ENCODE measurements at places on chromosomes 7 and 10.

DNA sequence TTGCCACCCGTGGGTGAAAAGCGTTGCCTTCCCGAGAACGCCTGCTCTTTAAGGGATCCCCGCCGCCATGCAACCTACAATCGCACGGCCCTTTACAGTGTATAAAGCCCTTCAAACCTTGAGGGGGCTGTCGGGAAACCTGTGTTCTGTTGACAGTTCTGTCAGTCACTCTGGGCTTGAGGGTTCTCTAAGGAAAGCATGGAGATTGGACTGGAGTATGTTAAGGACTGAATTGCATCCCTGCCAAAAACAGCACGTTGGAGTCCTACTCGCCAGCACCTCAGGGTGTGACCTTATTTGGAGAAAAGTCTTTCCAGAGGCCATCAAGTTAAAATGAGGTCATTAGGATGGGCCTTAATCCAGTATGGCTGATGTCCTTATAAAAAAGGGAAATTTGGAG lies 70.6 kb downstream of the PFKFB3 start:
- DNase-seq: no peak

DNA sequence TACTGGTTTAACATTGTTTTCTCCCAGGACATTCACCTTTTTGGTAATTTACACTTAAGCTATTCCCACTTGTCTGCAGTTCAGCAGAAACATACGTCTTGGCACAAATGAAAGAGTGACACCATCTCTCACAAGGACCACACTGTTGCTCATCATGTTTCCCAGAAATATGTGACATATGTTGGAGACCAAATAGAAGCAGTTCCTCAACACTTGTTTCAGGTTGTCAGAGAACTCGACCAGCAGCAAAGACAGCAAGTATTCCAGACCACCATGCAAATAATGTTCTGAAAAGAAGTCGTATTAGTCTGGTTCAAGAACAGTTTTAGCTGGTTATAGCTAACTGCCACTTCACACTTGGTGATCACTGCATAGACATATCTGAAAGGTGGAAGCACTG lies 81.3 kb upstream of the KLF6 start:
- DNase-seq: no peak

- DNase-seq: no peak
Measured at GRCh38 chr10:93077860-93078337, 4.2 kb downstream of the CYP26A1 start.

- peak; percentile 38 for DNase-seq
Measured at GRCh38 chr10:27223964-27224363, 16.6 kb downstream of the ACBD5 start.

- peak; percentile 40 for DNase-seq
Measured at GRCh38 chr7:139231513-139232376, 708 bp downstream of the UBN2 start.

Measured in femur (tissue), 1 donor.